NCI-H526 treated with DMSO at 0.1 percent for 48 hours (cell line): ENCODE measurements at places on chromosomes 2 and 18.

GRCh38 chr2:215556979-215557378, 121.1 kb upstream of the FN1 start:
- DNase-seq, result no peak

- DNase-seq, result no peak
Measured at GRCh38 chr18:36315736-36316135, 18.2 kb downstream of the FHOD3 start.

DNA sequence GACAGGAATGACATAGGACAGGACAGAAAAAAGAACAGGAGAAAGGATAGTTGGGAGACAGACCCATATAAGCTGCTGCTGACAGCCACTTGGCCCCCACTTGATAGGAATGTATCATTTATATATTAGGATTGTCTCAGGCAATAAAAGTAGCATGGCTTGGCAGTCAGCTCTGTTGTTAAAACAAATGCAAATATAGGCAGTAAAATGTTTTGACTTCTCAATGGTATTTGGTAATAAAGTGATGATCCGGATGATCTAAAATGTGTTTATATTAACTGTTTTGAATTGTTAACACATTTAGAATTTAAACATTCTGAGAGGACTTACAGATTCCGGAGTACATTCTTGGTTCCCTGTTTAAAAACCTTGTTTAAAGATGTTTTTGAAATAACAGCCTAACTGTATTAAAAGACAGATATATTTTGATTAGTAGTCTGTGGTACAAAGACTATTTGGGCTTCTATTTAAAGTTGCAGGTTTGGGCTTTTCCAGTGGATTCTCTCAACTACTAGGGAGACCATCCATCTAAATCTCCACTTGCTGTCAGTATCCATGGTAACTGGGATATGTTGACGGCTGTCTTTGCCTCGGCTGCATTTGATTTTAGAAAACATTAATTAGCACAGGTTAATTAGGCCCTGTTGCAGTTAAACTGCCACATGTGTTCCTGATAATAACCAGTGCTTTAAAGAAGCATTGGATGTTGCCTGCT, 147.6 kb downstream of the ESCO1 start:
- no peak for DNase-seq

- DNase-seq, result no peak
Measured at GRCh38 chr2:235843591-235844395, 324.4 kb downstream of the GBX2 start.
